Stimulated activated CD4-positive, alpha-beta T cell treated with anti-CD3 and anti-CD28 coated beads, Interleukin-2, amount 100 ng/mL, for 48 hours (primary cell): ENCODE measurements at places on chromosomes 2 and 18.

DNA sequence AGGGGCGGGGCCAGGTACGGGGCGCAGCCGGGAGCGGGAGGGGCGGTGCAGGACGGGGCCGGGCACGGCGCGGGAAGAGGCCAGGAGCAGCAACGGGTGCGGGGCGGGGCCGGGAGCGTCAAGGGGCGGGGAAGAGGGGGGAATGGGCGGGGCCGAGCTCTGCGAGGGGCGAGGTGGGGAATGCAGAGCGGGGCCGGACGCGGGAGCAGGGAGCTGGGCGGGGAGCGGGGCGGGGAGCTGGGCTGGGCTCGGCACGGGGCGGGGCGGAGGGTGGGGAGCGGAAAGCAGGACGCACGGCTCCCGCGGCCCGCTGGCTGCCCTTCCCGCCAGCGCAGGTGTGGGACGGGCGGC is at the start of gene IMPA2:
IMPA2 (plus strand) TSS at position 316 of the 351 bp plus-strand sequence. CDS start 163 bp downstream, outside the sequence.
- no peak for DNase-seq

DNA sequence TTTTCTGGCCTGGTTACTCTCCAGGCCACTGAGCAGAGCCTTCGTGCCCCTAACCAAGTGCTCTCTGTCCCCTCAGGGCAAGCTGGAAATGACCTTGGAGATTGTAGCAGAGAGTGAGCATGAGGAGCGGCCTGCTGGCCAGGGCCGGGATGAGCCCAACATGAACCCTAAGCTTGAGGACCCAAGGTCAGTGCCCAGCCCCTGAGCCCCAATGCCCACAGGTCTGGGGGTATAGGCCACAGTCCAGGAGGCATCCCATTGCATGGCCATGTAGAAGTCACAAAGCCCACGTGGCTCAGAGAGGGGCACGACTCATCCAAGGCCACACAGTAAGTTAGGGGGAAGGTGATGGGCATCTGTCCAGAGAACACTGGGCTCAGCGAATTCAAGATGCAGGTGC is 227.6 kb downstream of the DYSF start:
- DNase-seq: no peak

GRCh38 chr2:85783796-85784195 is 30.0 kb downstream of the ATOH8 start:
- no peak for DNase-seq

- no peak for DNase-seq
These were observed 118.4 kb downstream of the SH3BP4 start for GRCh38 chr2:235070063-235070706.

DNA sequence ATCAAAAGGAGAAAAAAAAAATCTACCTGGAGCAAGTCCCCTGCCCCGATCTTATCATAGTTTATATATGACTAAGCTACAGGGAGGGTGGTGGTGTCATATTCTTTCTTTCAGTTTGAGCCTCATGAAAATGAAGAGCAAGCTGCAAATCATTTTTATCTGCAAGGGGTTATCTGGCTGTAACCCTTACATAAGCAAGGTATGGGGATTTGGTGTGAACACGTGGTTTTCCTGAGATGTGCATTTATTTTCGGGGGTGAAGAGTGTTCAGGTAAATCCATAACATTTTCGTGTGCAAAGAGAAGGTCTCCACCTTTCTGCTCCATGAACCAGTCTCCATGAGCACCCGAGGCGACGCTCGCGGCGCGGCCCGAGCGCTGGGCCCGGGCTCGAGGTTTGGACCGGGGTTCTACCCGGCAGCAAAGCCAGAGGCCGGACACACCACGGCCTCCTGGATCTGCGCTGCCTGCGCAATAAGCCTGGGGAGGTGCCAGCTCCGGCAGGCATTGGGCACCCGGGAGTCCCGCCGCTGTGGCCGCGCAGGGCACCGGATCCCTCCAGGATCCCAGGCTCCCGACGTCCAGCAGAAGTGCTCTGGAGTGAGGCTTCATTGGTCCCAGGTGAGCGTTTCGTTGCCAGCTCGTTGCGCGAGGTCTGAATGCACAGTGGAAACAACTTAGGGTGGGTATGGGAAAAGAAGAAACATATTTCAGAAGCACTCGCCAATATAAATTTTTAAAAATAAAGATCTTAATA is 36.1 kb upstream of the GPD2 start:
- DNase-seq: no peak

- no peak for DNase-seq
These were observed 4.8 kb downstream of the DHRS9 start for GRCh38 chr2:169073963-169074751.

GRCh38 chr2:43848214-43848613 is 9.4 kb downstream of the ABCG8 start:
- no peak for DNase-seq

- no peak for DNase-seq
These were observed 23.2 kb upstream of the ACSL3 start for GRCh38 chr2:222837643-222838056.

- DNase-seq: no peak
These were observed 126.8 kb downstream of the ACOXL start for GRCh38 chr2:110858993-110859701.

DNA sequence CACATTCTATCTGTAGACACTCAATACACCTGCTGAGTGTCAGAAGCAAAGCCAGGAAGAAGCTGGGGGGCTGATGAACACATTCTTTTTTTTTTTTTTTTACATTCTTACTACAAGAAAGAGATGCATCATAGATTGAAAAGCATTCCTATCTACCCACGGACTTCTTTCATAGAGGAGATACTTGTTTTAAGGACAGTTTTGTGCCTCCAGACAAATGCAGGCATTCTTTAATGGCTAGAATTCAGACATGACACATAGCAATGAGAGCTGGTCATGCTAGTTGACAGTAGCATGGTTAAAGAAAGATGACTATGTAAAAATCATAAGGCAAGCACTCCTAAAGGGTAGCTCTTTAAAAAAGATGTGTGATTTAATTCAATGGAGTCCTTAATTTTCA is 110.2 kb downstream of the EPHA4 start:
- DNase-seq: no peak

DNA sequence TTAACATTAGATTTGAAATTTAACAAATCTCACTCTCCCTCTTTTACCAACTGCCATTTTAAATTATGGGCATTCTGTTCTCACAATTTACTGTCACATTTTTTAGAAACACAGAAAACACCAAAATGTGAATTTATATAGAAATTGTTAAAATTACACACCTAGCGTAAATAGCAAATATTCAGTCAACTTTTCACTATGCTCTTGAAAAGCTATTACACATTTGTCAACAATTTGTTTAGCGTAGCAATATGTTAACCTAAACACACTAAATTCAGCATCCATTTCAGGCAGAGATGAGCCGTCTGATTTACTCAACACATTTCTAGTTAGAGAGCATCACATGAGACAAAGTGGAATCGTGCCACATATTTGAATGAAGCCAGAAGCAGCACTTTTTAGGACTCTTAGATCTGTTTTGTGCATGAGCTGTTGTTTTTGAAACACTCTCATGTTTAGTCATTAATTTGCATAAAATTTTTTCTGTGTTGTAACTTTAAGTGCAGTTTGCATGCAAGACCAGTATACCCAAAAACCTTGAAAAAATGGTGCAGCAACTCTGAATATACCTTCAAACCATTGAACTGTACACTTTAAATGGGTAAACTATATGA is 8.2 kb downstream of the TTC32 start:
- no peak for DNase-seq

DNA sequence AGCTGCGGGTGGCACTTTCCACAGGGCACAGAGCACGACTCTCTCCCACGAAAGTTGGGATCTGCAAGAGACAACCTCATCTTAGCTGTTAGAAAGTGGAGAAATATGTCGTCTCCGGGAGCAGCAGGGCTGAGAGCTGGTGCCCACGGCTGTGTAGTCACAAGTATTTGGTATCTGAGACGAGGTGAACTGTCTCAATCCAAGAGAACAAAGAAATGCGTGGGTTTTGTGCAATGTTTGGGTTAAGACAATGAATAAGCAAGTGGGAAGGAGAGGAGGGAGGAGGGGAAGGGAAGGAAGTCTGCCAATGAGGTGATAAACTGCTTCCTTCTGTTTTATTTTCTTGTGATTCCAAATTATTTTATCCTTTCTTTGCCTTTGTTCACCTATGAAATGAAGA is 18.0 kb downstream of the DYTN start:
- DNase-seq: no peak

- no peak for DNase-seq
These were observed 28.8 kb downstream of the STEAP3 start for GRCh38 chr2:119252186-119253113.

- no peak for DNase-seq
These were observed 101.5 kb upstream of the DNER start for GRCh38 chr2:229815858-229816257.

- no peak for DNase-seq
These were observed 439.3 kb upstream of the TRIB2 start for GRCh38 chr2:12277241-12278034.

DNA sequence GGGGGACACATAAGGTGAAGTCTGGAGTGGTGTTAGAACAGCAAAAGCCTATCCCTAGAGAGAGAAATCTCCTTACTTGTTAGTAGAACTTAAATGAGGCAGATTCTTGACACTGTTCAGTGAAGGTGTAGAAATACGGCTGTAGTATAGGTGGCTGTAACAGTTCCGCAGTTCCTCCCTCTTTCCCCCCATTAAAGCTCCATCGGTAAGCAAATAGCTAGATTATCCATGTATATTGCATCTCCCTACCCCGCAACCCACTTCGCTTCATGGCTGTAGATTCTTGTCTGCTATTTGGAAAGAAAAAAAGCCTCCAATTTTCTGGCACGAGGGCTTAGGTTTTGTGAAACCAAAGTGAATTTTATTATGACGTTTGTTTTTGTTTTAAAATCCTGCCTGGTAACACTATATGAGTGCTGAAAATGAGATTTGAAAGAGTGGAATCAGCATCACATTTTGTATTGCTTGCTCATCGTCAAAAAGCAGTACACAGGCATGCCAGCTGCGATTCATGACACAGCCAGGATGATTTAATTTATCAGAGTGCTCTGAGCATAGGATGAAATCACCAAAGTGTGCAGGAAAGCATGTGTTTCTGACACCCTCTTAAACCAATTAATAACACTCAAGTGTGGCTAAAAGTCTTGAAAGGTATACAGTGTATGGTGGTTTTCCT is 1.4 kb downstream of the FAM171B start:
- no peak for DNase-seq

- DNase-seq: no peak
These were observed 40.2 kb upstream of the COPS8 start for GRCh38 chr2:237045449-237045848.

- no peak for DNase-seq
These were observed 183.1 kb upstream of the DDX18 start for GRCh38 chr2:117631152-117631945.

DNA sequence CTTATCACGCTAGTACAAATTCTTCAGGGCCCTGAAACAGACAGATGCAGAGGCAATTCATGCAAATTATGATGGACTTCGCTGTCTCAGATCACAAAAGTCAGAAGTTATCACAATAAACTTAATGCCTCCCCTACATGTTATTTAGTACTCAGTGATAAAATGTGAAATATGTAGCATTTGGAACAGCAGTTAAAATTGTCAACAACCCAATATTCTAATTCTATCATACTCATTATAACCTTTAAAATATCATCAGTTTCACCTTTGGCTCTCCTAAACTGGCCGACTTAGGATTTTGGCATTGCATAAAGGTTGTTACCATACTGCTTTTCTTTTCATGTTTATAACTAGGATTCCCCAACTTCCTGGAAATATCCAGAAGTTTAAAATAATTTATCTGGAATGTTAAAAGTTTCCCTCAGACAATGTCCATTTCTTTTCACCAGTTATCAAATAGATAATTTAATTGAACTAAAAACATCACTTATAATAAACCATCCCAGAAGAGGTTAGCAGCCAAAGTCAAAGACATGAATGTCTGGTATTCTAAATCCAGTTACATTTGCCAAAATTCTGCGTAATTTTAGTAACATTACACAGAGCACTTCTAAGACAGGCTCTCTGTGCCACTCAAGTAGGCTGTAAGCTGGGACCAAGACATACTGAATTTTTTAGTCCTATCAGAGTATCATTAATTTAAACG is 239.8 kb downstream of the RBM43 start:
- no peak for DNase-seq

DNA sequence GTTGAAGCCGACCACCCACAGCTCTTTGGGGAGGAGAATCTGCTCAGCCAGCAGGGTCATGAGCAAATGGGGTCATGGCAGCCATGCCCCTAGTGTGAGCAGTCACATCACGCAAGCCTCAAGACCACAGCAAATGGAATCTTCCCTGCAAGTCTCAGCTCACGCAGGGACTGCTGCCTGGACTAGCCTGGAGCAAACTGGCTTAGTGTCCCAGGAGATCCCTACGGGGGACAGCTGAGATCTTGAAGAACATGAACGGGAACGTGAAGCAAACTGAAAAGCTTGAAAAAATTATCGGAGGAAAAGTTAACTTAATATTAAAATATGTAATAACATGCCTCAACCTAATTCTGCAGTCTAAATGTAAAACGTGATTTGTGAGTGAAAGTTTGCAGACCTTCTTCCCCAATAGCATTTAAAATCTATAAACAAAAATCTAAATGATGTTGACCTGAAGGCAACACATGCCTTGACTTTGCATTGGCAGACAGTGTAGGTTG is 118.4 kb downstream of the FAM124B start:
- no peak for DNase-seq

GRCh38 chr2:6828299-6828584 is 37.5 kb downstream of the CMPK2 start:
- DNase-seq: no peak

GRCh38 chr2:161068670-161069069 is 91.6 kb upstream of the TANK start:
- no peak for DNase-seq

DNA sequence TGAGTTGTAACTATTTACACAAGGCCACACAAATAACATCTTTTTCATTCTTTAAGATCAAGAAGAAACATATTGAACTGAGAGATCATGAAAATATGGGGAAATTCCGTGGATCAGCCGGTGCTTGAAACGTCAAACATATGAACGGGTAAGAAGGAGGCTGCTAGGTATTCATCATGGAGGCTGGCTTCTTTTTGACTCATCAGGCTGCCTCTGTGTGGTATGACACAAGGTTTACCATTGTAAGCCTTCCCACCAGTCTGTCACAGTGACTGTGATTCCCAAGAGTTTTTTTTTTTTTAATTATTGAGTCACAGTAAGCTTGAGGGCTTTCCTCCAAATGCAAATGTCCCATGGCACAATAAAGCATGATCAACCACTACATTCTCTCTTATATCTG is 506.9 kb downstream of the BCL11A start:
- DNase-seq: no peak

- no peak for DNase-seq
These were observed 27.1 kb downstream of the NCK2 start for GRCh38 chr2:105771836-105772235.

DNA sequence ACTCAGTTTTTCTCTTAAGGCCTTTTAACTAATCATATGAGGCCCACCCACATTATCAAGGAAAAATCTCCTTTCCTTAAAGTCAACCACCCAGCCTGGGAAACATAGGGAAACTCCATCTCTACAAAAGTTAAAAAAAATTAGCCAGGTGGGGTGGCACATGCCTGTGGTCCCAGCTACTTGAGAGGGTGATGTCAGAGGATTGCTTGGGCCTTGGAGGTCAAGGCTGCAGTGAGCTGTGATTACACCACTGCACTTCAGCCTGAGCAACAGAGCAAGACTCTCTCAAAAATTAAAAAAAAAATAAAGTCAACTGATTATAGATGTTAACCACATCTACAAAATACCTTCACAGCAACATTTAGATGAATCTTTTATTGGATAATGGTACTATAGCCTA is 5.8 kb downstream of the DPYSL5 start:
- no peak for DNase-seq

- DNase-seq: no peak
These were observed 337.1 kb downstream of the LRRTM4 start for GRCh38 chr2:77185052-77185451.

- DNase-seq: no peak
These were observed 207.2 kb downstream of the LRP1B start for GRCh38 chr2:141923657-141924056.
